ENCODE measurements at places on chromosomes 2 and 18.
A peak's percentile ranks its signal among the peaks of the same experiment; 100 is the strongest.

GRCh38 chr18:24009651-24010333, 4.8 kb upstream of the TTC39C start:
- no peak for DNase-seq

- DNase-seq = no peak
Observed at GRCh38 chr2:86226070-86226469, 26.8 kb downstream of the MRPL35 start.

DNA sequence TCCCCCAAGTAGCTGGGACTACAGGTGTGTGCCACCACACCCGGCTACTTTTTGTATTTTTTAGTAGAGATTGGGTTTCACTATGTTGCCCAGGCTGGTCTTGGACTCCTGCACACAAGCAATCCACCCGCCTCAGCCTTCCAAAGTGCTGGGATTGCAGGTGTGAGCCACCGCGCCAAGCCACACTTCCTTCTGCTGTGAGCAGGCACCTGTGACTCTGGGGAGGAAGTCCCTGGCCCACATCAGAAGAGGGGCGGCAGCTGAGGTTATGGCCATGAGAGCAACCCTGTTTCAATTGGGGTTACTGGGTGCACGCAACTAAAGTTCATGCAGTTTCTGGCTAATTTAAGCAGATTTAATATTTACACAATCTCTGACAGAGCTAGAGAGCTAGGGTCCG, 91.0 kb downstream of the PLB1 start:
- no peak for DNase-seq

DNA sequence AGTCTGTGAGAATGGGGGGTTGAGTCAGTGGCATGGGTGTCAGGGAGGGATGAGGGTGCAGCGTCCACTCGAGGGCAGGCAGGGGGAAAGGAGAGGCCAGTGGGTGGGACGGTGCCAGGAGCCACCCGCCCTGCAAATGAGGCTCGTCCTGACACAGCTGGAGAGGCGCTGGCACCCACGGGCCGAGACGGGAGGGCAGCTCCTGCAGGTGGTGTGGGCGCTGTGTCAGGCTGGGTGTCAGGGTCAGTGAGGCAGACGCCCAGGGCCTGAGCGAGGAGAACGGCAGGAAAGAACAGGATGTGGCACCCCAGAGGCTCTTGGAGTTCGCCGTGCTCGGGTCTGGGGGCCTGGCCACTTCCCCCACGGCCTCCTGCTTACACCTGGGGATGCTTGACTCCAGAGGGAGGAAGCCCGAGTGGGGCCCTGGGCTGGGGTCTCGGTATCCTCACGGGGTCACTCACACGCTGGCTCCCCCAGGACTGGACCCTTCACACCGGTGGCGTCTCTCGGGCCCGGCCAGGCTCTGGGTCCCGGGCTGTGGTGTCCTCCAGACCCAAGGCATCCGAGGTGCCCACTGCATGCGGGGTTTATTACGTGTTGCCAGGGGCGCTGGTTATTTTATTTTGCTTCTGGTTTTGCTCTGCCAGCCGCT, 130.5 kb upstream of the CTDP1 start:
- no peak for DNase-seq

DNA sequence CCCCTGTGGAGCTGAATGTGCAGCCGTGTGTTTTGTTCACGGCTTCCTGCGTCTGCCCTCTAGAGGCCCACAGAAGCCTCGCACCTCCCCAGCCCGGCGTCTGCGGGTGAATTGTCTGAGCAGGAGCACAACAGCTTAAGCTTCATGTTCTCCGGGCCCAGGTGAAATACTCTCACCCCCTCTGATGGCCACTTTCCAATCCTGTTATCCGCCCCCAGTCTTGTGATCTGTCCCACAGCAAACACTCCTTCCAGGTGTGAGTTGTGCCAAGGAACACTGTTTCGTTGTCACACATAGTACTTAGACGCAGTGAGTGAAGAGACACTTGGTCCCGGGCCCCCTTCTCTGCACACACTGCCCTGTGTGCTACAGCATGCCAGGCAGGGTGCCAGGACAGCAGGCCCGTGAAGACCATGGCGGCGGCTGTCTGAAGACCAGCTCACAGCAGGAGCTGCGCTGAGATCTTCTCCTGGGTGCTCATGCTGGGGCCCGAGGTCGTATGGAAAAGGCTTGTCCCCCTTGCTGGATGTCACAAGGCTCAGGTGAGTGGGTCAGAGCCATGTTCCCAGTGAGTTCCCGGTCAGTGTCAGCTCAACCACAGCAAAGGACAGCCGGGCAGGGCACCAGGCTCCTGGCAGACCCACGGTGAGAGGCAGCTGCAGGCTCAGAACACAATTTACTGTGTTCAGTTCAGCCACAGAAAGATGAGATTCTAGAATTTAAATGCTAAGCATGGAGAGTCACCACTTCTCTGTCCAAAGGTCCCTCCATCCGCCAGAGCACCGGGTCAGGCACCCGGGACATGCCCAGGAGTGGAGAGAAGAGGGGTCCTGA, 6.8 kb upstream of the PXDN start:
- no peak for DNase-seq

DNA sequence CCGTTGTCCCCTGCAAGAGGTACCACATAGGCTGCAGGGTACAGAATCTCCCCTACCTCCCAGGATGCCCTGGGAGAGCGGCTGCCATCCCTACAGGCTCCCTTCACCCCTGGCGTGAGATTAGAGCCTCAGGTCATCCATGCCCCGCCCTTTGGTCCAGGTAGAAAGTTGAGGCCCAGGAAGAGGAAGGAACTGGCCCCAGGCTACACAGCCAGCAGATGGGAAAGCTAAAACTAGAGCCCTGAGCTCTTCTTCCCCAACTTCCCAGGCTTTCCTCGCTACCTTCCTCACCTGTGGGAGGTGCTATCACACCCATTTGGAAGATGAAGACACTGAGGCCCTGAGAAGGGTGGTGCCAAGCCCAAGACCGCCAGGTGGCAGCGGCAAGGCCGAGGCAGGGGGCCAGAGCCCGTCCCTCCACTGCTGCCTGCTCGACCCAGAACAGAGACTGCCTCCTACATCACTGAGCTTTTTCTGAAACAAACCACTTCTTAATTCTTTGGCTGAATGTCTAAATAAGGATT, 25.8 kb downstream of the CIB4 start:
- DNase-seq = no peak

- DNase-seq = no peak
Observed at GRCh38 chr2:241141214-241141770, 8.0 kb downstream of the PASK start.

GRCh38 chr2:144358374-144358964, 161.4 kb downstream of the ZEB2 start:
- no peak for DNase-seq

- no peak for DNase-seq
Observed at GRCh38 chr18:2641638-2642037, 13.9 kb upstream of the SMCHD1 start.

DNA sequence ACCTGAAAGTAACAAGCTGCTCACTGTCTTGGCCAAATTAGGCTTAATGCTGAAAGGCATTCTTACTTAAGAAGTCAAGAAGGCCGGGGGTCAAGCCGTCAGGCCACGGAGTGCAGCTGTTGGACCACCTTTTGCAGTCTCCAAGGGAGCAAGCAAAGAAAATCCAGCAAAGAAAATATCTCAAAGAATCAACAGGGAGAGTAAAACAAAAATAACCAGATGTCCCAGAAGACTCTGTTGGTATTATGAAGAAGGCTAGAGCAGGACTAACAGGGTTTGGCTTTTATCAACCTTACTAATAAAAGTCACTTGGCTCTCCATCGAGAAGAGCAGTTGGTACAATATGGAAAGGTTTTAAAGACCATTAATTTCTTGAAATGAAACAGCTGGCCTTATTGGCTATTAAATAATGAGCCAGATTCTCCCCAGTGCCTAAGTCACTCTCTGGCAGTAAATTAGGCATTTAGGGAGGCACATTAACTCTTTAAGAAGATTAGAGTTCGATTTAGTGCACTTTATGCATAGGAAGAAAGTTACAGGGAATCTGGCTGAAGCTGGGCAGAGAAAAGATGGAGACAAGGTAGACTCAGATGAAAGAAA, 110.8 kb upstream of the NRP2 start:
- DNase-seq = no peak

DNA sequence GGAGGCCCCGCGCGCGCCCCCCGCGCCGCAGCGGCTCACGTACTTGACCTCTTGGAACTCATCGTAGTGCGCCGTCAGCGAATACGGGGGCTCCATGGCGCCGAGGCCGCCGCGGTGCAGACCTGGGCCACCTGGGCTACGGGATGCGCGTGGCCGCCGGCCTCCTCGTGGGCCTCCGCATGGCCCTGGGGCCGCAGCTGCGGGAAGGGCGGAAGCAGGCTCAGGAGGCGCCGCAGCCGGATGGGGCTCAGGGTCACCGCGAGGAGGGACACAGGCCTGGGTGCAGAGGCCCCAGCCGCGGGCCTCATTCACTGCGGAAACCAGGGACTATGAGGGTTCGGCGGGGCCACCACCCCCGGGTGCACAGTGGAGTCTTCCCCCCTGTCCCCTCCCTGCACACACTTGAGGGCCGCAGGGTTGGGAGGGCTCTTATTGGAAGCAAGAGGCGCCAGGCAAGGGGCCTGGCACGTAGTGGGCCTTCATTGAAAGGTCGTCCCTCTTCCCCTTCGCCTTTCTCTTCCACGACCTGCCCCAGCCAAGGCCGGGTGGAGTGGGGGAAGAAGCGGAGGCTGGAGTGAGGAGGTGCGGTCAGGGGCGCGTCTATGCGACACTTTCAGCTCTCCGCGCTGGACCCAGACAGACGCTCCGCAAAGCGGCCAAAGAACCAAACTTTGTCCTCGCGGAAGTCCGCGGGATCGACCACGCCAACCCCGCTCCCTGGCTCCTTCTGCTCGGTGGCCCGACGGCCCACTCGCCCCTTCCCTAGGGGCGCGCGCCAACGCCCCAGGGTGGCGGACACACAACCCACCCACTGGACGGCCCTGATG, 863 bp downstream of the ECEL1 start:
- no peak for DNase-seq

GRCh38 chr18:77103187-77103850, 29.3 kb downstream of the MBP start:
- DNase-seq = no peak

GRCh38 chr2:207792244-207792785, 22.6 kb upstream of the FZD5 start:
- DNase-seq = no peak

DNA sequence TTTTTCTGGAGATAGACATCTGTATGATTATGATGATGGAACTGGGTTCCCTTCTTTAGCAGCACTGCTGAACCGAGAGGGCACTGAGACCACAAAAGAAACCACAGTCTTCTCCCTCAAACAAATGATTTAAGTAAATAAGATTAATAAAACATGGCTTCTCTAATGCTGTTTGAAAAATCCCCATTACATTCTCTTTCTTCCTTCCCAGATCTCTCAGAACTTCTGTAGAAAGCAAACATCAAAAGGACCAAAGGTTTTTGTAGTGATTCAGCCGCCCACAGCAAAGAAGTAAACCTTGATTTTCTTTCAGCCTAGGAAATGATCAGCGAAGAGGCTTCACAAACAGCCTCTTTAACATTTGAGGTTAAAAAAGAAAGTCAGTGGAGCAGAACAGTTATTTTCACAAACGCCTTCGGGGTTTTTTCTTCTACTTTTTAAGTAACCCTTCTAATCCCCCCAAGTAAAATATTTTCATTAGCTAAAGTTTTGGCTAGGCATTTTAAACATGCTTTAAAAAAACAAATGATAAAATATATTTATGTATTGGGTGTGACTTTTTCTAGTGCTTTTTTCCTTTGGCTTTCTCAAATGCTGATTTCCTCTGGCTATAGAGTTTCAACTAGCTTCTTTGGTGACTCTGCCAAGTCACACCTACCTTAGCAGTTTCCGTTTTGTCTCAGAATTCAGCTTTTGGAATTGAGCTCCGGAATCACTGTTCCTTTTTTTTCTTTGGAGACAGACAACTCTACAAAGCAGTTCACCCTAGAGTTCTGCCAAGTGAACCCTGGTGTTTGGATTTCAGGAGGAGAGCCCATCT, 89.6 kb downstream of the UPP2 start:
- DNase-seq = no peak

- peak; percentile 58 for DNase-seq
Observed at GRCh38 chr2:197500503-197501131, 438 bp downstream of the HSPE1 start.

DNA sequence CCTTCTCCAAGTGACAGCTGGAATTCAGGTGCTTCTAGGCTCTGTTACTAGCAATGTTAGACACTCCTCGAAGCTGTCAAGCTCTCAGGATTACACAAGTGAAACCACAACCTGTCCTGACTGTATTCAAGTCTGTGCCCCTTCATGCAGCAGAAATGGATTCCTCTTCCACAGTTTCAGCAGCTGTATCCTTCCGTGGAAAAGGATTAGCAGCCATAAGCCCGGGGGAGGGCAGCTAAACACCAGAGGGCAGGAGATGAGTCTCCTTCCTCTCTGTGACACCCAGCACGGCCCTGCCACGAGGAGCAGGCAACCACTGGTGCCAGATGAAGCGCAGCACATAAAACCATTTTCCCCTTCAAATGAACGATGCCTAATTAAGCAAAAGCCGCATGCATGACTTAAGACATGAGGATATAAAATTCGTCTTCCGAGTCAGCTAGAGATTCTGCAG, 1.2 kb downstream of the ST3GAL5 start:
- DNase-seq = no peak

- DNase-seq = no peak
Observed at GRCh38 chr2:190250421-190250820, 69.2 kb downstream of the HIBCH start.

- no peak for DNase-seq
Observed at GRCh38 chr2:100537918-100538317, 24.9 kb upstream of the PDCL3 start.

- DNase-seq = no peak
Observed at GRCh38 chr2:222709191-222709891, 37.9 kb downstream of the MOGAT1 start.

- no peak for DNase-seq
Observed at GRCh38 chr2:37664231-37664643, 7.2 kb downstream of the CDC42EP3 start.

GRCh38 chr2:216504376-216504762, 5.7 kb downstream of the RPL37A start:
- DNase-seq = no peak

GRCh38 chr2:66679442-66679841, 244.5 kb downstream of the MEIS1 start:
- no peak for DNase-seq

DNA sequence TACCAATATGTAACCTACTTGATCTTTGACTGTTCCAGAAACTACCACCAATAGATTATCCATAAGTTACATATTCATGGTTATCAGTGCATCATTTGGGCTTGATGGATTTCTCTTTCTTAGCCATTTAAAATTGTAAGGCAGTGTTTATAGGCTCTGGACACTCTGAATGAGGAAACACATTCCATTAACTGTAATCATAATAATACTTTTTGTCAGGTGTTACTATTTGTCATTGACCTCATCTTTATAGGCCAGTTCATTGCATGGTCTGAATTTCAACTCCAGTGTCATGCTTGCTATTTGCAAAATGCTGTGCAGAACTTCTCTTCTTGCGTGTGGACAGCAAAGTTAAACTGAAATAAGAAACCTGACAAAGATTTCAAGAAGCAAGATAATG, 1340.2 kb upstream of the ZEB2 start:
- no peak for DNase-seq

- no peak for DNase-seq
Observed at GRCh38 chr2:9397201-9397600, 26.1 kb downstream of the ITGB1BP1 start.

GRCh38 chr18:68803356-68803755, 5.5 kb downstream of the CCDC102B start:
- DNase-seq = no peak
